ENCODE measurements at places on chromosomes 7 and 10.

DNA sequence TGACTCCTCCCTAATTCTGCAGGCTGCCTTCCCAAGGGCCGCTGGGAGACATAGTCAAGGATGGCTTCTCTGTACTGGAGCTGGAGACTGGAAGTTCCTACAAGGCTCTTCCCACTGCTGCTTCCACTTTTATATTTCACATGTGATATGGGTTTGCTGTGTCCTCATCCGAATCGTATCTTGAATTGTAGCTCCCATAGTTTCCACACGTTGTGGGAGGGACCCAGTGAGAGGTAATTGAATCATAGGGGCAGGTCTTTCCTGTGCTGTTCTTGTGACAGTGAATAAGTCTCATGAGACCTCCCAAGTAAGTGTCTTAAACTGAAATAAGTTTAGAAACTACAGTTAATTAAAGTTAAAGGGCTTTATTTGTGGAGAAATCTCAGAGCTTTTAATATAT lies 47.0 kb upstream of the BICC1 start:
- no peak for DNase-seq

GRCh38 chr7:157432957-157433576 lies 96.3 kb downstream of the DNAJB6 start:
- peak; percentile 60 for DNase-seq

GRCh38 chr7:44161371-44161770 lies 20.2 kb upstream of the MYL7 start:
- no peak for DNase-seq

- DNase-seq, result peak; percentile 79
Observed at GRCh38 chr10:49001870-49002672, 62.4 kb upstream of the LRRC18 start.

- DNase-seq, result no peak
Observed at GRCh38 chr7:4297165-4297917, 384.8 kb upstream of the FOXK1 start.

DNA sequence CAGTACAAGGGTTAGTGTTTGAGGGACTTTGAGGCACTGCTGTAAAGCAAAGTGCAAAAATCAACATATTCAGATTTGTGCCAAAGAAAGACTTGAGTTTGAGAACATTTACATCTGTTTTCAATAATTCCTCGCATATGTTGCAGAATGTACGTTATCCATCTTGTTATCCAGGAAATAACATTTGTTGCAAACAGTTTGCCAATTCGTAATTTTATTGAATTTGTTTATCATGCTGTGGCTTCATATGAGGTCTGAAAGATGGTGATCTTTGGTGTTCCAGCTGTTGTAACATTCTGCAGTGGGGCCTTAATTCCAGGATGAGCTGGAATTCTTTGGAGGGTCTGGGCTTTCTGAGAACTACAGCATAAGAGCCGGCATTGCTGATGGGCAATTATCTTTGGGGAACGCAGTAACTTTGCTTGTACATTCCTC lies 396.2 kb downstream of the LRMDA start:
- no peak for DNase-seq

GRCh38 chr10:6411436-6411835 lies 168.6 kb downstream of the PRKCQ start:
- no peak for DNase-seq

DNA sequence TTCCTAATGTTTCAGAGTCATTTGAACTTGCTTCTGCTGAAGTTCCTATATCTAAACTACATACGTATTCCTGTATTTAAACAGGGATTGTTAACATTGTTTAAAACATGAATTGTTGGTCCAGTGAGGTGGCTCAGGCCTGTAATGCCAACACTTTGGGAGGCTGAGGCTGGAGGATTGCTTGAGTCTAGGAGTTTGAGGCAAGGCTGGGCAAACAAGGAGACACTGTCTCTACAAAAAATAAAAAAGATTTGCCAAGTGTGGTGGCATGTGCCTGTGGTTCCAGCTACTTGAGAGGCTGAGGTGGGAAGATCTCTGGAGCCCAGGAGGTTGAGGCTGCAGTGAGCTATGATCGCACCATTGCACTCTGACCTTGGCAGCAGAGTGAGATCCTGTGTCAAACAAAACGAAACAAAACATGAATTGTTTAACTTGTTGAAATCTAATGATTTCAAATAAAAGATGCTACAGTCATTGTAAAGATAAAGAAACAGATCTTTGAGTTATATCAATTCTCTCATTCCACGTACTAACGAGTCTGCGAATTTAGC lies 809.4 kb downstream of the TYW1 start:
- DNase-seq, result no peak

DNA sequence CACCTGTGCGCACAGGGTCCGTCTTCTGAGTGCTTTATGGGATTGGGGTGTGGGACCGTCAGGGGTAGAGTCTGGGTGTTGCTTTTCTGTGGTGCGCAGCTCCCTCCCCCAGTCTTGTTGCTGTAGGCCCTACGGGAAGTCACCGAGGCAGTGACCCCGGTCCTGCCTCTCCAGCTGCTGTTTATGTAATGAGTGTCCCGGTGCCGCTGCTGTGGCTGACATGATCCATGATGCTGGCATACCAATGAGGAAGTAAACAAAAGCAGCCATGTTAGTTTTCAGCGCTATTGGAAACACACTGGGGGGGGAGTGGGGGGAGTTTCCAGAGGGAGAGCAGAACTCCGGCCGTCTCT lies 1.1 kb downstream of the TRIM8 start:
- peak; percentile 88 for DNase-seq

GRCh38 chr10:68156373-68157185 lies 47.3 kb downstream of the MYPN start:
- no peak for DNase-seq

DNA sequence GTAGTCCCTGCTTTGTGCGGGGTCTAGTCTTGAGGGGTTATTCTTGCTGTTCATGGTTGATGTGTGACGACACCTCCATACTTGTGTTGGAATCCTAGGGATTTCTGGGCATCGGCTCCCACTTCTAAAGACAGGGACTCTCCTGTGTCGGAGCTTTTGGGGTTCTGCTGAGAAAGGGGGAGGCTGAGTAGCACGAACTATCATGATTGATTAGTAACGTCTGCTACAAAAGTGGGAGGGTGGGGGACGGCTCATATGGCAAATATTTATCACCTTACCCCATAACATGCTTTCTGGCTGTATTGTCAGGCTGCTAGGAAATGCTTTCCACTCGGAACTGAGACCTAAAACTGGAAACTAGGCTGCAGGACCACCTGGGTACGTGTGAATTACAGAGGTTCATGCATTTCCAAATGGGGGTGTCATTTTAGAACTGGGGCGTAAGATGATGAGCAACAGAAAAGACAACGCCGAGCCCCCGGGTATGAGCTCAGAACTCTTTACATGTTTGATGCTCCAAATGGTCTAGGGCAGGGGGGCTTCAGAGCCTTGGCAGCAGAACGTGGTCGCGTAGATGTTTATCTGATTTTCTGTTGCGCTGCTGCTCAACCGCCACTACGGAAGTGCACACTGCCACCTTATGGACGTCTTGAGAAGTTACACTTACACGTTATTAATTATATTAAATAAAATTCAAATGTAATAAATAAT lies 15.1 kb upstream of the NME8 start:
- peak; percentile 48 for DNase-seq

DNA sequence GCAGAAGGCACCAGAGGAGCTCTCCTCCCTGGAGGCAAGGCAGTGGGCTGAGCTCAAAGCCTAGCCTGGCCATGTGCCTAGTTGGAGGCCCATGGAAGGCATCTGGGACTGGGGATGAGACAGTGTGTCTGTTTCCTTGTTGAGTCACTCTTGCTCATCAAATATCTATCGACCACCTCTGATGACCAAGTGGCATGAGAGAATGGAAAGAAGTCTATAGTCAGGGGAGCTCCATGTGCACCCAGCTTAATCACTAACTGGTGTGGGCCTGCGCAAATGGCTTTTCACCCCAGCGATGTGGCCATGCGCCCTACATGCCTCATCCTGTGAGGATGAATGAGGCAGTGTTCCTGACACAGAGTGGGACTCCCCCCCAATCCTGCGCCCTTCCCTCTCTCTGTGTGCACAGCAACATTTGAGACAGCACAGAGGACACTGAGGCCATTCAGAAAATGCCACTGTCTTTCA lies 229.9 kb downstream of the RPS24 start:
- no peak for DNase-seq

GRCh38 chr10:69092959-69093850 lies 5.3 kb downstream of the SRGN start:
- DNase-seq, result peak; percentile 56

DNA sequence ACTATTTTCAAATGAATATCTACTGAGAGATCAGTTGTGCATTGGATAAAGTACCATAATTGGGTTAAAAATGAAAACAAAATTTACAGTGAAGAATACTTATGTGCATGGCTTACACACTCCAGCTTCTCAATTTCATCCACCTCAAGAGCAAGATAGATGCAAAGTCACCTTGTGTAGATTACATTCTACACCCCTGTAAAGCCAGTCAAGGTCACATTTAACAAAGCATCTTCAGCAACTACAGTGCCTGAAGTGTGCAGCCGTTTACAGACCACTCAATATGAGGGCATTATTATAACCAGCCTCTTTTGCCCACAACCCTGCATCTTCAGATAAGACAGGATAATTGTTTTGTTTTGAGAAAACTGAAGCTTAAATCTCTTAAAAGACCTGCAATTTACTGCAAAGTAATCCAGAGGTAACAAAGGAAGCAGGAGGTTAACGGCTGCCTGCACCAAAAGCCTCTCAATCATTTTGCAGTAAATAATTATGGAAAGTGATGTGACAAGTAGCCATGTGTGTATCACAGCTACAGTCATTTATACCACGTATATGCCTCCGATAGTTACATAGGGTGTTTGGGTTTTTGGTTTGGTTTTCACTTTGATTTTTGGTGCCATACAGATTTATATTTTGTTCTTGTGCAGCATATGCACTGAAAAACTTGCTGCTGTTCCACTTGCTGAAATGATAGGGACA lies 4.9 kb downstream of the PURB start:
- no peak for DNase-seq

DNA sequence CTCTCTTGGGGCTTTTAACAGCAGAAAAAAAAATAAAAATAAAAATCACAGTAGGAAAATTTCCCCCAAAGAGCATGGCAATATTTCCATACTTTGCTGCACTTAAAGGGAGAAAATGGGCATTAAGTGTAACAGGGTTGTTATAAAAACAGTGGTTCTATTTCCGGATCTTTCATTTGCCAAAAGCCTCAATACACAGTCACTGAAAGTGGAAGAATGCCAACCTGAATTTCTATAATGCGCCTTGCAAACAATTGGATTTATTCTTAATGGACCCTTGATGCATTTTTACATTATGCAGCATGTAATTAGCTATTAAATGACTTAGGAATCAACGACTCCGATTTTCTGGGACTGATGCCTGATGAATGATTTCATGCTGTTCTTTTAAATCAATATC lies 127.6 kb upstream of the NANOS1 start:
- no peak for DNase-seq

DNA sequence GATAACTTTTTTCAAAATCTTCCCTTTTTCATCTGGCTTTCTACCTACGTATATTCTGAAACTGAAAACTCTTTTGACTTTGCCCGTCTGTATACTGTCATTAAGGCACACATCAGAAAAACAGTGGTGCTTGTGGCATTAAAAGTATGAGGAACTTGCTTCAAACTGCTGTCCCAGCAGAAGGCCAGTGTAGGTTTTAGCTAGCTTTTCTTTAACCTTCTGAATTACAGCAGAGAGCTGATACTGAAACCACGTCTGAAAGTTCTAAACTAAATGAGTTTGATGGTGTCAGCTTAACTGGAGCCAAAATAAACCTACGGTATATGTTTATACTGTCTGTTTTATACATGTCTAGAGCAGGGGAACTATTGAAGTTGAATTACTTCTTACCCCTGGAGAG lies 283.4 kb downstream of the TFEC start:
- DNase-seq, result no peak

DNA sequence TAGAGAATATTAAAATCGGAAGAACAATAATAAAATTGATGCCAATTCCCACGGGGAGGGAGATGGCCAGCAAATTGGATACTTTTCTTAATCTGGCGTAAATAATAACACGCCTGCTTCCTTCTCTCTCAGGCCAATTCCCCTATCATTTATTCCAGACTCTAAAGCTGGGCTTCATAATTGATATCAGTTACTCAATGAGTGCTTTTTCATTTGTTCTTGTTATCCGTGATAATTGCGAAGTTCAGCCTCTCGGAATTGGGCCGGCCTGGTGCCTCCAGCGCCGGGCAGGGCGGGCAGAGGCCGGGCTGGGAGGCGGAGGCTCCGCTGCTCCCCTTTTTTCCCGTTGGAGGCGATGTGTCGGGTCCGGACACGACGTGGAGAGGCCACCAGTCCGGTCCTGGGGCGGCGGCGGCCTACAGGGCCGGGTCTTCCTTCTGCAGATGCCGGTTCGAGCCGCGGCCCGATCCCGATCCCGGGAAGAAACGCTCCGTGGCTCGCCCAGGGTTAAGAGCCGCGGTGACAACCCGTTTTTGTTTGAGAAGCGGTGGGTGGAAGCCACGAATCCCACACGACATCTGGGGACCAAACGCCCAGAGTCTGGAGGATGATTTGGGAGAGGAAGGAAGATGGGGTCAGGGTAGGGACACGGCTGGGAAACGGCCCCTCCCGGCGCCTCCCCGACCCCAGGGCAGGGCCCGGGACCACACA lies 13.6 kb downstream of the UNCX start:
- no peak for DNase-seq

DNA sequence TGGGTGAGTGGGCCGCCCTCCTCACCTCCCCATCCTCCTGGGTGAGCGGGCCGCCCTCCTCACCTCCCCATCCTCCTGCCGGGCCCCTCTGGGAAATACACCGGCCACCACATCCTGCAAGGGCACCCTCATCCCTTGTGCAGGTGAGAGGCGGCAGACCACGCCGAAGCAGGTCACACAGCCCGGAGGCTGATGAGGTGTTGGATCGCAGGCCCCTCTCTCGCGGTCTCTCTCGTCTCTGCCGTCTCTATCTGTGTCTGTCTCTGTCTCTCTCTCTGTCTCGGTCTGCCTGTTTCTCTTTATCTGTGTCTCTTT lies 30.8 kb upstream of the FOXL3 start:
- no peak for DNase-seq

- DNase-seq, result no peak
Observed at GRCh38 chr7:113175525-113176104, 57.3 kb upstream of the SMIM30 start.

- DNase-seq, result no peak
Observed at GRCh38 chr10:34737772-34738169, 77.3 kb downstream of the PARD3 start.

GRCh38 chr10:103548006-103548405 lies 54.5 kb downstream of the NEURL1 start:
- DNase-seq, result no peak

GRCh38 chr10:8700689-8701088 lies 646.2 kb downstream of the GATA3 start:
- DNase-seq, result no peak

All from Right ventricle myocardium superior (tissue), 1 donor.